ENCODE measurements at places on chromosomes 3 and 15.

- DNase-seq: no peak
Measured at GRCh38 chr3:75140904-75141615, 523.1 kb upstream of the FRG2C start.

- DNase-seq: peak; percentile 24
Measured at GRCh38 chr15:62390791-62391640, 225.9 kb upstream of the C2CD4B start.

- no peak for DNase-seq
Measured at GRCh38 chr15:48577469-48577868, 68.0 kb downstream of the FBN1 start.

DNA sequence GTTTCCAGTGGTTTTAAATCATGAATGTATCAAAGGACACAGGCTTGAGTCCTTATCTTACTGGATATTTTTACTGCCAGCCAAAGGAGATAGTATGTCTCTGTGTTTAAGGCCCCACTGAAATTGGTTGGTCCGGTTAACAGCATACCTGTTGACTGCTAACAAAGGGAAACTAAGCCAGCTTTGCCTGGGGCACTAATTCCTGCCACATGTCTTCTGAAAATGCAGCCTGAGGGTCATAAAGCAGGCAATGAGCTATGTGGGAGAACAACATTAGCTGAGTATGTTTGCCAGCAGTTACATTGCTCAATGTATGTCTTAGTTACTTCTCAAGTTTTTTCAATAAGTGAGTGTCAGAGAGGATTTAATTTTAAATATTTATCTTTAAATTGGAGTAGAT lies 12.4 kb downstream of the PLS1 start:
- DNase-seq: no peak

GRCh38 chr3:15206662-15207576 lies 873 bp downstream of the CAPN7 start:
- no peak for DNase-seq

DNA sequence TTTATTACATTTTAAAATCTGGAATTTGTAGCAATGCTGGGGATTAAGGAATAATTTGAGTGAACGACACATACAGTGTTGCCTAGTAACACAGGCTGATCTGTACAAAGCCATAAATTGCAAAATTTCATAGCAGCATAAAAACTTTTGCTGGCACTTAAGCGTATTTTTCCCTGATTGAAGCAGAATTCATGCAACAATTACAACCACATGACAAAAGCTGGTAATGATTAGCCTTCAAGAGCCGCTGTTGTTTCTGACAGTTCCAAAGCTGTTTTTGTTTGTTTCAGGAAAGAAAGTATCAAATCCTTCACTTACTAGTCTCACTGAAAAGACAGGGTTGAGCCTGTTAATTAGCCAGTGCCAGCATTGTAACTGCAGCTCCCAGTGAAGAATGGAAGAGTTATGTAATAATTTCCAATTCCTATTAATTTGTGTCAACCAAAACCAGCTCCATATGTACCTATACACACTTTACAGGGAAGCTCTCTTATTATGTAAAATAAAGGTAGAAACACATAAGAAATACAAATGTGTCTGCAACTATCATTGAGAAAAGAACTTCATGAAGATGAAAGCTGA lies 60.7 kb downstream of the AGTR1 start:
- no peak for DNase-seq

DNA sequence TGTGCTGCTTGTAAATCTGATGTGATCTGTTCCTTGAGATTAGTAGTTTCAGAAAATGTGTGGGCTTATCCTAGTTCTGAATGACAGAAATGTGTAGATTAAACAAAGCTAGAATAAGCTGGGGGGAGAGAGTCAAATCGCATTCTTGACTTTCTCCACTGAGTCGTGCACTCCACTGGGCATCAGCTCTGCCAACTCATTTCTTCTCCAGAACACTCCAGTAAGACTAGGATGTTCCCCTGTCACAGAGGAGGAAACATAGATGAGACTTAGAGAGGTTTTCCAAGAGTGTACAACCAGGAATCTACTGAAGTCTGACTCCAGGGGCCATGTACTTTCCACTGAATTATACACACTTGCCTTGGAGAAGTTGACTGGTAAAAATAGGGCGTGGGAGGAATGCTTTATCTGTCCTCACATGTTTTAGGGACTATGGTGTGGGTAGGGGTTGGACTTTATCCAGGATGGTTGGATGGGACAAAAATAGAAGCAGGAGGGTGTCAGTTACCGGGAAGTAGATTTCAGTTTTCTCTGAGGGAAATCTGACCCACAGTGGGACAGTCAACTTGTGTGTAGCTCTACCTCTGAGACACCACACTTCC lies 298.2 kb downstream of the UBE2E2 start:
- no peak for DNase-seq

DNA sequence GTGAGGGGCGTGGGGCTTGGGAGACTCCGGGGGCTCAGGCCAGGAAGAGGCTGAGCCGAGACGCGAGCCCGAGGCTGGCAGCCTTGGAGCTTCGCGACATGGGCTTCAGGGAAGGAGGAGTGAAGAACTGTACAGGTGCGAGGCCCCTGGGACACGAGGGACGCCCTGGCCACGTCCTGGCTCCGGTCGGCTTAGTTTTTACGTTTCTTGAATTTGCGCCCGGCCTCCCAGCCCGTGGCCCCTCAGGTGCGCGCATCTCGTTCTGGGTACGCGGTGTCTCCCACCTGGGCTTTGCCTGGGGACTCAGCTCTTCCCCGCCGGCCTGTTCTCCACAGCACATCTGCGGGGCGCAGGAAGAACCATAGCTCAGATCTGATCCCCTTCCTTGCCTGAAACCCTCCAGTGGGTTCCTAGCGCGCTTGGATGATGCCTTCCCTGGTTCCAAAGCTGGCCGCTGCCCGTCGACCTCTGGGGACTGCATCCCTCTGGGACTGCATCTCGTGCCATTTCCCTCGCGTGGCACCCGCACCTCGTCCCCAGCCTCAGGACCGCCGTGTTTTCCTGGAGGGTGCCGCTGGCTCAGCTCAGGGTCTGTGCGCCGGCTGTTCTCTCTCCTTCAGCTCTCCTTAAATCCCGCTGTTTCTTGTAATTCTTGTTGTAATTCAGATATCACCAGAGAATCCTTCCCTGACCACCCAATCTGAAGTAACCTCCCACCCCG lies 614 bp downstream of the CHCHD6 start:
- DNase-seq: no peak

- DNase-seq: no peak
Measured at GRCh38 chr3:106115557-106115956, 246.7 kb upstream of the CBLB start.

DNA sequence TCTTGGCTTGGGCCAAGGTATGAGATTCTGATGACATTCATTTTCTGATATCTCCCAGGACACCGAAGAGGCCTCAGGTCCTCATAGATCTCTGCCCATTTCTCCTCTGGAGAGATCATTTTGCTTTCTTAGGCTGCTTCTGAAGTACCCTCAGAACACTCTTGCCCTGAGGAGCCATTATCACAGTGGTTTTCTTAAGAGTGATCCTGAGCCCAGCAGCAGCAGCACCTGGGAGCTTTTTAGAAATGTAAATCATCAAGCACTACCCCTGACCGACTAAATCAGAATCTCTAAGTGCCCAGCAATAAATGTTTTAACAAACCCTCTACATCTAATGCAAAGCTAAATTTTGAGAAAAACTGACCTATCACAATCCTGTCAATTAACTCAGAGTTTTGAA lies 40.6 kb upstream of the SLC9A9 start:
- DNase-seq: no peak

GRCh38 chr3:38108649-38109579 lies 28.0 kb downstream of the ACAA1 start:
- peak; percentile 11 for DNase-seq

DNA sequence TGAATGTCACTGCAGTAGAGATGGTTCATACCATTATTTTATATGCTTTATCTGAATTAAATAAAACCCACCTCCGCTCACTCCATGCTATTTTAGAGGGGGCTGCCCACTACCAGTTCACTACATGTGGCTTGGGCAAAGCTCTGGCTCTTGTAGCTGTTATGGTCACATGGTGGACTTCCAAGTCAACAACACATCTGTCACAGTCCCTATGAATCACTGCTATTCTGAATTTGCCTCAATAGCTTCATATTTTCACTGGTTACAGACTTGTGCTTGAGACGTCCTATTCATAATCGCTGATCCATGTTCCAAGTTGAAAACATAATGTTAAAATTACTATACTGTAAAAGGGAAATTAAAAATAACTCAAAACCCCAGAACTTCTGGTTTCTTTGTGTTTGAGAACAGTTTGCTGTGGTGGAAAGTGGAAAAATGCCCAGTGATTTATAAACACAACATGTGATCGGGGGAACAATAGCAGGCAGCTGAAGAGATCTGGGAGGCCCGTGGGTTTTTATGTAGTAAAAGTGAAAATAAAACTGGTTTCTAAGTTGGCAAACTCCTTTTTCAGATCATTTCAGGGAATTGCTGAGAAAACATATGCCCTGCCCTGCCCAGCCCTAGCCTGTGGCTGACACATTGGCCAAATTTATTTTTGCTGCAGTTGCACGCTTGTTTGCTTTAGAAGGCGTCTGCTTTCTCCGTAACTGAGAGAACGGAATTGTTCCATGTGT lies 128.8 kb upstream of the PRR23C start:
- DNase-seq: no peak

DNA sequence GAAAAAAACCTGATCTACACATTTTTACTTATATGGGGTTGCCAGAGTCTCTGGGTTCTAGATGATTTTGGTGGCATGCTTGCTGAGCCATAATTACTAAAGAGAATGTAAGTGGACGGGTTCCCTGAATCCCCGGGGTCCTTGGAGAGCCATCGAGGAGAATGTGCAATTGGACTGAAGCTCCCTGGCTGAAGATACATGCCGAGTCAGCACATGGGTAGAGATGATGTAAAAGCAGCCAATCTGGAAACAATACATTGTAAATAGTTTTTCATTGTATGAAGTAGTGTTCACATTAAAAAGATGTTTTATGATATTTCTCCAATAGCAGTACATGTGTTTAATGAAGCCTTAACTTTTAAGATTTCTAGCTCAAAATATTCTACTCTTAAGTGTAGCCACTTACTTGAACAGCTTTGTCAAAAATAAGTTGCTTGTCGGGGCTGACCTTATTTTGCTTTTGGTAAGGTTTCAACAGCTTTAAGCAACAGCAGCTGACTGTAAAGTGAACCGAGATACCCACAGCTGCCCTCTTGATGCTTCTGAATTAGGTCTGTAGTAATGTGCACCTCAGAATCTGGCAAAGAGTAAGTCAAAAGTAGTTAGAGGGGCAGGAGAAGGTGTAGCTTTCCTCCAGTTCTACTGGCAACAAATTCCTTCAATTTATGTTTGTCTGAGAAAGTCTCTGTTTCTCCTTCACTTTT lies 205.7 kb downstream of the PLCL2 start:
- no peak for DNase-seq

GRCh38 chr3:178203650-178204049 lies 332.6 kb upstream of the KCNMB2 start:
- DNase-seq: no peak

DNA sequence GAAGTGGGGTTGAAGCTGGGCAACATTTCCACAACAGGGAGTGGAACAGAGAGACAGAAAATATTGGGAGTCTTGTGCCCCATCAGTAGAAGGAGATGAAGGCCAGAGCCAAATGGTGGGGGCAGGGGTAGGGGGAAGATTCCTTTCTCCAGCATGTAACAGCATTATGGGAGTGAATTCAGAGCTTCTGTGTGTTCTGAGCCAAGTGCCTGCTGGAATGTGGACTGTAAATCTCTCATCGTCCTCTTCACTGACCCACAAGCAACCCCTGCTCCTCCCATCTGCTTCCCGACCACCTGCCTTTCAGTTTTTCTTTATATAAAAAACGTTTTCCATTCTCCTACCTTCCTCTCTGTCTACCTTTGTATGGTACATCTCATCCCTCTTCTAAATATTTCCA lies 344.2 kb upstream of the TPRG1 start:
- no peak for DNase-seq

DNA sequence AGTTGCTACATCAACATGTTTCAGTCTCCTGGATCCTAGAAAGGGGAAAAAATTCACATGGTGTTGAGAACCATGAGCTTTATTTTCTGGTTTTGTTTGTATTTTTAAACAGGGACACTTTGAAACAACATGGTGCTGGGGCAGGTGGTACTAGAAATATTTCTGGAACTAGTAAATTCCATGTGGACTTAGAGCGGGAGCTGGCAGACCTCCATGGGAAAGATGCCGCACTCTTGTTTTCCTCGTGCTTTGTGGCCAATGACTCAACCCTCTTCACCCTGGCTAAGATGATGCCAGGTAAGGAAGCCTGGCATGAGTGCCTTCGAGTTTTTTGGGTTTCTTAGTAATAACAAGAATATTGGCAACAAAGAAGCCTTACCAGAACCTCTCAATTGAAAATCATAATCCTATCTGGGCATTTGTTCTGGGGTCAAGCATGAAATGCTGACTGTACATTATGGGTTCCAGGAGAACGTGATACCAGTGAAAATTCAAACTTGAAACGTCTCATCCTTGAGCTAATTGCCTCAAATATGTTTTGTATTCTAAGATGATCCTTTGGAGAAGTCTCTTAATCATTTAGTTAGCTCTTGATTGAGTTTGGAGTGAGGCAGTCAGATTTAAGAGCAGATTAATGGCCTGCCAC lies 7.9 kb downstream of the ALAS1 start:
- DNase-seq: no peak

DNA sequence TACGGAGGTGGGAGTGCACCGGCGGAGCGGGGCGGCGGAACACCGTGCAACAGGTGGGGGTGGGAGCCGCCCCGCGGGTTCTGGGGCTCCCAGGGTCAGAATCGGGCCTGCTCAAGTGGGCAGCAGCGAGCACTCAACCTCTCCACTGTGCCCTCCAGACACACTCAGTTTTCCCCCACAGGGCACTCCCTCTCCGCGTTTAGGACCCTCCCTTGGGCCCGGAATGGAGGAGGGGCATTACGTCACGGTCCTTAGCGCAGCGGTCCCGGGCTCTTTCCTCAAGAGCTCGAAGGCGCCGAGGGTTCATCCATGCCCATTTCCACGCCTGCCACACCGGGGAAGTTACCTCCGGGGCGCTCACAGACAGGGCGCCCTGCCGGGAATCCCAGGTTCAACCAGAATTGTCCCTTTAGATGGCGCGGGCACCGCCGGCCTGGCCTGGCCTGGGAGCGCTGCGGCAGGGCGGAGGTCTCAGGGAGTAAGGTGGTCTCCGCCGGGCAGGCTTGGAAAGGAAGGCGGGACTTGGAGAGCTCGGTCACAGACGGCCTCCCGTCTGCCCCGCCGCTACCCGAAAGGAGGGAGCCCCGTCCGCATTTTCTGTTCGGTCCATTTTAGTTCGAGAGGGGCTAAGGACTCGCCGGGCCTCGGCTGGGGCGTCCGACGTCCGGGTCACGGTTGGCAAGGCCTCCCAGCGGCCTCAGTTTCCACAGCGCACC lies 5.1 kb downstream of the RNU6-1 start:
- DNase-seq: peak; percentile 41
